ENCODE measurements at places on chromosomes 7 and 10.

DNA sequence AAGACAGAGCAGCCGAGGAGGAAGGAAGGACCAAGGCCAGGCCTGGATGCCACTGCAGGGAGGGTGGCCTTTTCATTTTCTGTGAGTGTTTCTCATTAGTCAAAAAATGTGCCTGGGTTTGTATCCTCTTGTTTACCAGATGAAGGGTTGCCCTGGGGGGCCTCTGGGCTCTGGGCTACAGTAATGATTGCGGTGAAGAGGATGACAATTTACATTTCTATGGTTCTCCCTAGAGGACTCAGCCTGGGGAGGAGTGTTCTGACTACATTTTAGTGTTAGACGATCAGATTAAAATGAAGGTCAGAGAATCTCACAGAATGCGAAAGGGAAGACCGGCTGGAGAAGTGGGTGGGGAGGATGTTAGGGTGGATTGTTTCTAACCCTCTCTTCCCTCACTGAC, 108.0 kb upstream of the KMT2C start:
- DNase-seq = no peak

- DNase-seq = no peak
Measured at GRCh38 chr7:68730194-68730593, 868.1 kb upstream of the AUTS2 start.

GRCh38 chr7:101702362-101702850, 73.3 kb upstream of the MYL10 start:
- no peak for DNase-seq

- no peak for DNase-seq
Measured at GRCh38 chr10:122294511-122295450, 23.7 kb downstream of the BTBD16 start.

- DNase-seq = no peak
Measured at GRCh38 chr7:90688810-90689209, 92.7 kb downstream of the CDK14 start.

- DNase-seq = peak; percentile 29
Measured at GRCh38 chr7:74306730-74307469, 17.7 kb downstream of the CLIP2 start.

DNA sequence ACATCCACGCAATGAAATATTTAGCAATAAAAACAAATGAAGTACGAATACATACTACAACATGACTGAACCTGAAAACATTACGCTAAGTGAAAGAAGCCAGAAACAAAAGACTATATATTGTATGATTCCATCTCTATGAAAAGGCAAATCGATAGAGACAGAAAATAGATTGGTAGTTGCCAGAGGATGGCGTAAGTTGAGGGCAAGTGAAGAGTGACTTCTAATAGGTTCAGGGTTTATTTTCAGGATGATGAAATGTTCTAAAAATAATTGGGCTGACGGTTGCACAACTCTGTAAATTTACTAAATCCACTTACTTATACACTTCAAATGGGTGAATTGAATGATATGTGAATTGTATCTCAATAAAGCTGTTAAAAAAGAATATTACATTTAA, 39.5 kb upstream of the TECTB start:
- no peak for DNase-seq

DNA sequence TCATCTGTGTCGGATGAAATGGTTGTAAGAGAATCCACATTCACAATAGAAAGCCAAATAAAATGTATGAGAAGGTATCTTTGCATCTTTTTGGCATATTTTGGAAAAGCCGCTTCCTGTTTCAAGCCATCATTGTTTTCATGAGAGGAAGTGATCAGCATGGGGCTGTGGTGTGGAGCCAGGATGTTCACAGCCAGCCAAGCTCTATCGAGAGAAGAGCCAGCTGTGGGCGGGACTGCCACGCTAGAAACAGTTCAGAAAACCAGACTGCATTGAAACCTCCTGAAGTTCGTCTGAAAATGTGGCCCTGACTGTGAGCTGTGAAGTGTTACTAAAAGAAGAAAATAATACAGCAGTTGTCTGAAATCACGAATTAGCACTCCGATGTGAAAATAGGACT, 21.2 kb upstream of the NPS start:
- DNase-seq = no peak

- no peak for DNase-seq
Measured at GRCh38 chr7:149161241-149161848, 14.1 kb downstream of the ZNF398 start.

GRCh38 chr10:15815242-15815885, 44.9 kb downstream of the MINDY3 start:
- no peak for DNase-seq

GRCh38 chr10:33306701-33307519, 27.6 kb downstream of the NRP1 start:
- DNase-seq = no peak

DNA sequence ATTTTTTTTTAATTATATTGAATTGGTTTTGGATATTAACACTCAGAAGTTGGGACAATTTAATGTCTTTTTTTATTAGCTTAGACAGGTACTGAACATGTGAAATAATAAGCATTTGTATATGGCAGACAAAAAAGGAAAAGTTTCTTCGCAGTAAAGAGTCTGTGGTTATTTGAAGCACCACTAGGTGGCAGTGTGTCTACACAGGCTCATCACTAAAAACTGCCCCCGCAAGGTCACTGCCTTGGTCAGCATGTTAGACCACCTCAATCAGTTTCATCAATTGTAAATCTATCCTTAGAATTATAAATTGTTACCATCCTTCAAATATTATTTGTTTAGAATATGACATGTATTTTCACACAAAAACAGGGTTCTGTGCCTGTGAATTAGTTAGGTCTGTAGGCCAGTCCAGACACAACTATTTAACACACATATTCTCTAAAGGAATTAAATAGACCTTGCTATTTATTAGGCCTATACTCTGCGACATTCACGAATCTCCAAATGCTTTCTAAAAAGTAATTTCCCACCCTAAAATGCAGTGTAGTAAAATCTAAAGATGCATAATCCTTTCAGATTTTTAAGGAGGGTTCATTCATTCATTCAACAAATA, 17.0 kb downstream of the PNLIPRP3 start:
- DNase-seq = peak; percentile 14

DNA sequence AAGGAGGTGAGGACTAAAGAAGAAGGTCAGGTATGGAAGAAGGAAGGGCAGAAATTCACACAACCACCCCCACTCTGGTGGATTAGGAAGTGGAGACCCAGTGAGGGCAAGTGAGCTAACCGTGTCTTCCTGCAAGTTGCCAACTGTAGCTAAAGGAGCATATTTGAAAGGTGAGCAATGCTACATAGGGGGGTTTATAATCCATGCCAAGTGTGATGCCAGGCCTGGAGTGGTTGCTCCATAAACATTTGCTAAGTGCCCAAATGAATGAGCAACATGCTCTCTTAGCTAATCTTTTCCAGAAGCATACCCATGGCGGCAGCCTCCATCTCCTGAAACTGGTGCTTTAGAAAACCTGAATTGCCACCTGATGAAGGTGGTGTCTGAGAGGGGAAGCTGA, 121.6 kb downstream of the LRRC18 start:
- no peak for DNase-seq

GRCh38 chr7:116583653-116584052, 58.8 kb downstream of the CAV1 start:
- DNase-seq = no peak

DNA sequence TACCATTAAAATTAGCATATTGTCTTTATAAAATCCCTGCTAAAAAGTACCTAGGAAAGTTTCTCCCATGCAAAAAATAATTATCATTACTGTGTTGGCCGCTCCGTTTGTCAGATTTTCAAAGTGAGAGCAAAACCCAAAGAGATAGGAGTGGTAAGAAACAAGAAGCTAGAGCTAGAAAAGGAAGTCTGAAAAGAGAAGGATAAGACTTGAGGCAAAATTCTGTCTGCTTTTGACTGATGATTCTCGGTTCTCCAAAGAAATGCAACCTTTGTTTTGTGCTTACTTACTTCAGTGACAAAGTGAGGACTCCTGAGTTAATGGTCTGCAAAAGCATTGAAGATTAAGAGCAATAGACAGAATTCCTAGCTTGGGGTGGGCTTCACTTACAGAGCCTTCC, 33.3 kb upstream of the CAPZA2 start:
- no peak for DNase-seq

GRCh38 chr7:4307316-4308204, 374.5 kb upstream of the FOXK1 start:
- DNase-seq = no peak

- no peak for DNase-seq
Measured at GRCh38 chr10:64277536-64277935, 756.3 kb downstream of the REEP3 start.

- DNase-seq = no peak
Measured at GRCh38 chr7:34823650-34824258, 165.7 kb downstream of the NPSR1 start.

DNA sequence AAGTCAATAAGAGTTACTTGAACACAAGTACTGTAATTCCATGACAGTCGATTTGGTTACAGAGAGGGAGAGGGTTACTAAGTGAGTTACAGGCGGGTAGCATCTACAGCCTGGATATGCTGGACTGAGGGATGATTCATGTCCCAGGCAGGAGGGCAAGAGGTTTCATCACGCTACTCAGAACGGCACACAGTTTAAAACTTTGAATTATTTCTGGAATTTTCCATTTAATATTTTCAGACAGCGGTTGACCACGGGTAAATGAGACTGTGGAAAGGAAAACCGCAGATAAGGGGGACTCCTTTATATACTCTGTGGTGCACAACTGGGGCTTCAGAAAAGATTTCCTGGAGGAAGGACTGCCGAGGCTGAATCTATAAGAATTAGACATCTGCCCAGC, 25.7 kb upstream of the LRRC4 start:
- no peak for DNase-seq

DNA sequence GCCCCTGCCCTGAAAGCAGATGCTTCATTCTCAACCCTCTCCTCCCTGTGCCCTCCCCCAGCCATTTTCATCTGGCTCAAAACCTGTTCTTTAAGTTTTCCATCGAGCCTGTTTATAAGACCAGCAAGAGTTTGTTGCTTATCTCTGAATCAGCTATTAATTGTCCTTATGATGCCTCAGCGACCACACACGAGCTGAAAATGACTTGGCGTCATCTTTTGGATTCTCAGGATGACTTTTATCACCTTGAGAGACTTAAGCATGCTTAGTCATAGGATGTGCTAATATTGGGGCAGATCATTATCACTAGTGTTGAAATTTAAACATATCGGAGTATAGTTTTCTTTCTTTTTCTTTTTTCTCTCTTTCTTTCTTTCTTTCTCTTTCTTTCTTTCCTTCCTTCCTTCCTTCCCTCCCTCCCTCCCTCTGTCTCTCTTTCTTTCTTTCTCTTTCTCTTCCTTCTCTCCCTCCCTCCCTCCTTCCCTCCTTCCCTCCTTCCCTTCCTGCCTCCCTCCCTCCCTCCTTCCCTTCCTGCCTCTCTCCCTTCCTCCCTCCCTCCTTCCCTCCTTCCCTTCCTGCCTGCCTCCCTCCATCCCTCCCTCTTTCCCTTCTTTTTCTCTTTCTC, 184.5 kb downstream of the PHTF2 start:
- no peak for DNase-seq

- DNase-seq = no peak
Measured at GRCh38 chr10:78954689-78955088, 114.1 kb upstream of the ZMIZ1 start.

- no peak for DNase-seq
Measured at GRCh38 chr10:60937784-60938654, 6.0 kb downstream of the RHOBTB1 start.

DNA sequence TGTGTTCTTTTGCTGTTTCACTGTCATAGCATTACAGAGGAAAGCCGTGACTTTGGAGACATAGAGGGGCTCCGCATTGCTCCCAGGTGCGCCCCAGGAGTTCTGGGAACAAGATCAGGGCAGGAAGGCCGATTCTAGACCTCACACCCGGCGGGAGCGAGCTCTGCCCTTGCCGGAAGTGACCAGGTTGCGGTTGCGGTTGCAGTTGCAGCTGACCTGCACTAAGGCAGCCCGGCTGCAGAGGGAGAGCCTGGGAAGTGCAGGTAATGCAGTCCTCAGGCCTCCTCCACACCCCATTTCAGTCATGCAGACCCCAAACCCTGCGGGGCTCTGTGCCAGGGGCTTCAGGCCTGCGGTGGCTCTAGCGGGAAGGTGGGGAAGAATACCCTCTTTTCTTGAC, 130.0 kb upstream of the LANCL2 start:
- no peak for DNase-seq

GRCh38 chr10:18567343-18567856, 84.0 kb downstream of the NSUN6 start:
- no peak for DNase-seq

- no peak for DNase-seq
Measured at GRCh38 chr10:76334255-76334654, 902.8 kb downstream of the LRMDA start.

GRCh38 chr10:46033602-46034011, 3.2 kb upstream of the NCOA4 start:
- no peak for DNase-seq

DNA sequence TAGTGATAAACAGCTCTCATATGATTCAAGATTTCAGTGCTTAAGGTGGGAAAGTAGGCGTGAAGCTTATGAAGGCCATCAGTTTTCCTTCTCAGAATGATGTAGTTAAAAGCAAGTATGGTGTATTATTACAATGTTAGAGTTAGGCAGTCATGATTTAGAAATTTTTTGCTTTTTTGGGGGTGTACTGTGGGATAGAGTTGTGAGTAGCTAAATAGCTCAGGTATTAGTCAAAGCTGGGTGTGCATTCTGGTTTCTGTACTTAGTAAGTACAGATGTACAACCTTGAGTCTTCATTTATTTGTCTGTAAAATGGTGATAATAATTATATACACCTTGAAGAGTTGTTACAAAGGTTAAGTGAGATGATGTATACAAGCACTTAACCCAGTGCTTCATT, 52.2 kb downstream of the R3HCC1L start:
- DNase-seq = no peak

- DNase-seq = no peak
Measured at GRCh38 chr10:23441251-23441650, 2.4 kb downstream of the OTUD1 start.

DNA sequence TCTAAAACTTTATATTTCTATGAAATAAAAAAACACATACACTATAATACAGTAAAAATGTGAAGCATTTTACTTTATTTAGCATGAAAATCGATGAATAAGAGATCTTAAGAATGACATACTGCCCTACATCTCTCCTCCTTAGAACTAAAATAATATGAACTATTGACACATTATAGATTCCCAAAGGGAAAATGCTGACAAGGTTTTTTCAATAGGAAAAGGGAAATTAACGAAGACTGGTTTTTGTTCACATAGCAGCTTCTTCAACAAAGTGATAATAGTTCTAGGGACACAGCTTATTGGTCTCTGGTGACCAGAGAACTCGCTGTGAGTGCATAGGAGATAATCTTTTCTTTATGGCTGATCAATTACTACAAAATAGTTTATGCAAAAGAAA, 57.9 kb upstream of the FEZF1 start:
- DNase-seq = no peak

- DNase-seq = no peak
Measured at GRCh38 chr7:29272057-29272456, 77.5 kb downstream of the CHN2 start.

Measured in SW 1271 (cell line).